ENCODE measurements at places on chromosomes 2 and 18.

GRCh38 chr2:48984922-48985321, 169.4 kb downstream of the FSHR start:
- DNase-seq, result no peak

GRCh38 chr2:57598551-57598950, 448.1 kb upstream of the VRK2 start:
- DNase-seq, result no peak

DNA sequence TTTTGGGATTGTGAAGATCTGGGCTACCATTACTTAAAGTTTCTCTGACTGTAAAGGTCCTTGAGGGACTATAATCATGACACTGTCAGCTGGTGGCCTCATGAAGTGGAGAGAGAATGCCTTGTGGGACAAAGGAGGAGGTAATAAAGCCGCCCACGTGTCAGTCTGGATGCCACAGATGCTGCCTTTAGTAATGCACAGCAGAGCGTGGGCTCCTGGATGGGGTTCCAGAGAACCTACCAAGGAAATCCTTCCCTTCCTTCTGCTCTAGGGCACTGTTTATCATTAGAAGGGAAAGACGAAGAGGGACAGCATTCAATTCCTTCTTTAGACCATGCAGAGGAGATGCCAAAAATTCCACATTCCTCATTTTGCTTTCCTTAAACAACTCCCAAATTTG, 63.5 kb downstream of the COL5A2 start:
- no peak for DNase-seq

DNA sequence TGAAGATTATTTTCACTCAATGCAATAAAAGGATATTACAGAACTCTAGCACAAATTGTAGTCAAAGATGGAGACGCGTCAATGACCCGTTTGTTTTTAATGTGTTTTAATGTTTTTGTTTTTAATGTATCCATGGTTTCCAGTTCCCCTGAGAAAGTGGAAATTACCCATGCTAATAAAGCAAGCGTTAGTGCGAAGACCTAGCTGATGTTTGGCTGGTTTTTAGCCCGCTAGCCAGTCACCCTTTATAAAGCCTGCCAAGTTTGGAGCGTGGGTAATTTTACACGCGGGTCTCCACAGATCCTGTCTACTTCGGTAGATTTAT, 430 bp upstream of the CHMP1B start:
- DNase-seq, result peak; percentile 79

DNA sequence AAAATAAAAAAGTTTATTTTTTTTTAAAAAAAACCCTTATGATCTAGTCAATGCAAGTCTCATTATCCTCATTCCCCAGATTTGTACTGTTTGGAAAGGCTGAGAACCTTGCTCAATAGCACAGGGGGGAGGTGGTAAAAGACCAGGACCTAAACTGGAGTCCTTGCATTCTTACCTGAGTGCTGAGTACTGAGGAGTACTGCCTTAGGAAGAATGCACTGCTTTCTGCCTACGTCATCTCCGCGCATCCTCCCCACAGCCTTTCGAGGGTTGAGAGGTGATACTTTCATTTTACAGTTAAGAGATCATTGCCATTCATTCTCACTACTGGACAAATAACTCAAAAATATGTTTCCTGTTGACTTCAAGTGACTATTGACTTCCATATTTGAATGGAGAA, 73.8 kb downstream of the MAP3K20 start:
- DNase-seq, result no peak

GRCh38 chr2:16851126-16851525, 185.5 kb upstream of the CYRIA start:
- no peak for DNase-seq

GRCh38 chr2:165238295-165238694, 919 bp upstream of the SCN2A start:
- no peak for DNase-seq
